ENCODE measurements at places on chromosomes 1 and 21. TPM values are rescaled to one million over a fixed set of nuclear protein-coding genes. Genes with fewer than 3 reads are reported as not detected.

HUNK gene
- total RNA-seq, result 0.48 TPM

FCRL5 gene
- not detected for total RNA-seq

SPRR1B gene
- not detected for total RNA-seq

RBM34 gene
- total RNA-seq, result 70.0 TPM
